ENCODE measurements at places on chromosomes 2 and 18.

GRCh38 chr2:9573840-9574239, 18.2 kb upstream of the ADAM17 start:
- no peak for DNase-seq

DNA sequence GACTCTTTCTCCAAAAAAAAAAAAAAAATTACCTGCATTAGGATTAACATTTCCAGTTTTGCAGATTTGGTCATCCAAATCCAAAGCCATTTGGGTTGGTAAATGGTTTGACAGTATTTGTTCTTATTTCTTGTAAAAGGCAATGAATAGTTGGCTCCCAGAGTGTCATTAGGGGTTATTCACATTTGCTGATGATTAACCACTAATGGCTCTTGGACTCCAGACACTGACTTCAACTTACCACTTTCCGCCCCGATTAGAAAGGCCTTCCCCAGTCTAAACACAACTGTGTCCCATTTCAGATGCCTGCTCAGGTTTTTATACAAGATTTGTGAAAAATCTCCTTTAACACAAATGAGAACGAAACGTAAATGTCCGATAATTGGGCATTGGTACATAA, 9.6 kb upstream of the TGIF1 start:
- no peak for DNase-seq

GRCh38 chr2:227366769-227367426, 12.2 kb downstream of the TM4SF20 start:
- no peak for DNase-seq

DNA sequence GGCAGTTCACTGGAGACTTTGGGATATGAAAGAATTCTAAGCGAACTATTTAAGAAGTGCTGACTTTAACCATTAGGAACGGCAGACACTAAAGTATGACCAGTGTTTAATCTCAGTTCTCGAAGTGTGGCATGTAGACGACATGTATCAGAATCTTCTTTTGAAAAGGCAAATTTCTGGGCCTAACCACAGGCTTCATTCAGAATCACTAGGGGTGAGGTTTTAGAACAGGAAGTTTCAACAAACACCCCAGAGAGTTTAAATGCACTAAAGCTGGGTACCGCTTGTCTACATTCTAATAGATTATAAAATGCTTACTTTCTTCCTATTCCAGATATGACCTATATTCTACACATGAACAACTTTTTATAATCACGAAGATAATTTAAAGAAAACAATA, 180.3 kb downstream of the ANKRD44 start:
- no peak for DNase-seq

GRCh38 chr18:6724331-6724730, 5.2 kb upstream of the ARHGAP28 start:
- DNase-seq = no peak

DNA sequence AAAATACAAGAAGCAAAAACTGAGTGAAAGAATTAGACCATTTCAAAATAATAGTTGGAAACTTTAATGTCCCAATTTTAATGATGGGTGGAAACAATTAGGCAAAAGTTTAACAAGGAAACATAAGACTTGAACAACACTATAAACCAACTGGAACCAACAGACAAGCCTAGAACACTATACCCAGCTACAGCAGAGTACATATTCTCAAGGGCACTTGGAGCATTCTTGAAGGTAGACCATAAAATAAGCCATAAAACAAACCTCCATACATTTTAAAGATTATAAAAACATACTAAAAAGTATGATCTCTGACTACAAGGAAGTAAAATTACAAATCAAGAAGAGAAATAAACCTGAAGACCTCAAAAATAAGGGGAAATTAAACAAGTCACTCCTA, 616.7 kb downstream of the SUCLG1 start:
- DNase-seq = no peak

DNA sequence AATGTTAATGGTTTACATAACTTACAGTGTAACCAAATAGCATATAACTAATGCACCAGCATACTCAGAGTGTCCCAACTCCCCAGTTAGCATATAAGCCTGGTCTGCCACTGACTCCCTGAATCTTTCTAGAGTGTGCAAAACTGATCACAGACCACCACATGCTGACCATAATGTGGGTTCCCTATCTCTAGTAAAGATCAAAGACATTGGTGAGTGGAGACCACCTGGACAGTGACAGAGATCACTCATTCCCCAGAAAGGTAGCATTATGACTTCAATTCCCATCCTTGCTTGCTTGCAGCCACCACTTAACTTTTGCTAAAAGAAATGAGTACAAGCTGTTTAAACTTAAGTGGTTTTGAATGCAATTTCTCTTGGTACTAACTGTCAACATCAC, 39.0 kb downstream of the KANSL1L start:
- DNase-seq = no peak

- DNase-seq = no peak
Measured at GRCh38 chr2:42385225-42385624, 24.2 kb upstream of the COX7A2L start.

- no peak for DNase-seq
Measured at GRCh38 chr18:1296237-1296636, 391.6 kb downstream of the ADCYAP1 start.

DNA sequence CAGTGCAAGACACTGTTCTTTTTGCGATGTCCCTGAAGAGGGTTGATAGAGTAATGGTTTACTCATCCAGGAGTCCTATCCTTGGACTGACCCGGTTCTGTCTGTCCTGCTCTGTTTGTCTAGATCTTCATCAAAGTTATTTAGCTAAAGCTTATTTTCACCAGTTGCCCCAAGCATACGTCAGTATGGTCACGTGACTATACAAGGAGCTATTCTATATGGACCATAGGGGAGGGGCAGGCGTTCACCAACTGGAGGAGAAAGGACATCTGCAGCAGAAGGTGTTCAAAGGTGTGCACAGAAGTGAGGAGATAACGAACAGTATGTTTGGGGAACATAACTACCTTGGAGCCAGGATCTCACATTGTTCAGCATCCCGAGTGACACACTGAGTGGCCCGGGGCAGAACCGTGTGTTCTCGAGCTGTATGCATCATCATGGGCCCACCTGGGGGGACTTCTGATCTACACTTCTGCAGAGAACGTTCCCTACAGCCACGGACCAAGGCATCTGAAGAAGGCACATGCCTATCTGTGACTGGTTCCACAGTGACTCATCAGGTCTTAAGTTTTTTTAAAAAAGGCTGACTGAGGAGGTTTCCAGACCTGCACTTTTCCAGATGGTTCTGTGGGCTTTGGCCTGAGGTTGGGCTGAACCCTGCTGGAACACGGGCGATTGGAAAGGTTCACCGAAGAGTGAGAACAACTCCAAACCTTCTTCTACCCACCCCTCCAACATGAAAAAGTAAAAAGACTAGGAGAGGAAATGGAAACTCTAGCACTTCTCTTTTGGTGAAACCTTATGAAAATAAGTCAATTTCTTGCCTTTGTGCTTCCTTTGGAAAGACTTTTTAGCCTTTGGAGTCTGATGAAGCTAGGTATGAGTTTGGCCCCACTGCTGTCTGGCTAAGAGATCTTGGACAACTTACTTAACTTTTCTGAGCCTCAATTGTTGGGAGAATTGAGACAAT, 68.6 kb upstream of the YWHAQ start:
- no peak for DNase-seq

- no peak for DNase-seq
Measured at GRCh38 chr18:37783771-37784170, 218.2 kb upstream of the CELF4 start.

- DNase-seq = no peak
Measured at GRCh38 chr2:44778671-44779476, 162.6 kb upstream of the SIX3 start.

GRCh38 chr18:50454387-50454988, 79.6 kb downstream of the SKA1 start:
- DNase-seq = no peak

- no peak for DNase-seq
Measured at GRCh38 chr2:122100346-122100745, 344.9 kb downstream of the TSN start.

- no peak for DNase-seq
Measured at GRCh38 chr2:64859312-64860212, 129.6 kb upstream of the SLC1A4 start.

- no peak for DNase-seq
Measured at GRCh38 chr18:9058406-9058805, 44.1 kb upstream of the NDUFV2 start.

DNA sequence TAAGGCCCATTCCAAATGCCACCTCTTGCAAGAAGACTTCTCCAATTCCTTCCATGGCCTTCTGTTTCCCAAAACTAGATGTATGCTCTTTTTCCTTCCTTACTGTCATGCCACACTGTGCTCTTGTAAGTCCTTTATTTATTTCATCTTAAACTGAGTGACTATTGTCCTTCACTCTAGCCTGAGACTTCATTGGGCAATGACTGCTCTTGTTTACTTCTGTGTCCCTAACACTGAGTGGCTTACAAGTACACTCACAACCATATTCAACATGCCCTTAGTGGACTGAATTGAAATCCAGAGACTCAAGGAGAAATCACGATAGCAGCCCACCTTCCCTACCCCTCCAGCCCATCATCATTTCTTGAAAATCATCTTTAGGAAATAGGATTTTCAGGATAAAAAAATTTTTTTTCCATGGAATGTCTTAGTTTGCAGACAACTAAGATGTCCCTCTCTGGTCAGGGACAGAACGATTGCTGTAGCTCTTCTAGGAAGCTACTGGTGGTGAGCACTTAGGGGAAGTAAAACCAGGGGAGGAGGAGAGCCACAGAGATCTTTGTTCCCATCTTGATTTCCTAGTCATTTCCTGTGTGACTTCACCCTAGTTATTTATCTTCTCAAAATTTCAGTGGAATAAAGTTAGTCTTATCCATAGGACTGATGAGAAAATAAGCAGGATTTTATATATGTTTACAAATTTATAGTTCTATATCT, 80.7 kb downstream of the CYRIA start:
- DNase-seq = no peak

GRCh38 chr18:13369756-13370510, 151.4 kb downstream of the LDLRAD4 start:
- DNase-seq = no peak

DNA sequence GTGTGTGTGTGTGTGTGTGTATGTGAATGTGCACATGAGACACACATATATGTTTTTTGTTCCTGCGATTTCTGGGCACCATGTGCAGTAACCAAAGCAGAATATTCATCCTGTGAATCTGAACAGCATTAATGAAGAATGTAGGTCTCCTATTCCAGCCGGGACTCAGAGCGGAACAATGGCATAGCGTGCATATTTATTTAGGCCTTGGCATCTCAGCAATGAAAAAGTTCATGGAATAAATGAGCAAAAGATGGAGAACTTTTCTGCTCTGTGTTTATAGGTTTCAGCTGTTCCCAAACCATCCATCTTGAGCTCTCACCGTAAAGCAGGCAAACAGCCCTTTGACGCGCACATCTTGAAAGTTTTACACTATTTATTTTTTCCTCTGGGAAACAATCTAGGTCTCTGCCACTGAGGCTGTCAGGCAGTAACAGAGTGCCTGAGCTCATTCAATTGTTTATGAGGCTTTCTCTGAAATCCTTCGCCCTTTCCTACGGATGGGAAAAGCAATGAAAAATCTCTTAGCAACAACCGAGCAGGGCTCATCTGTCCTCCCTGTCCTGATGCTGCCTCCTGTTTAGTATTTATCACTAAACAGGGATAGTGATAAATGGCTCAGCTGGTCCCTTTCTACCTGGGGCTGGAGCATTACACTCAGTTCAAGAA, 146.2 kb upstream of the MSH6 start:
- no peak for DNase-seq

DNA sequence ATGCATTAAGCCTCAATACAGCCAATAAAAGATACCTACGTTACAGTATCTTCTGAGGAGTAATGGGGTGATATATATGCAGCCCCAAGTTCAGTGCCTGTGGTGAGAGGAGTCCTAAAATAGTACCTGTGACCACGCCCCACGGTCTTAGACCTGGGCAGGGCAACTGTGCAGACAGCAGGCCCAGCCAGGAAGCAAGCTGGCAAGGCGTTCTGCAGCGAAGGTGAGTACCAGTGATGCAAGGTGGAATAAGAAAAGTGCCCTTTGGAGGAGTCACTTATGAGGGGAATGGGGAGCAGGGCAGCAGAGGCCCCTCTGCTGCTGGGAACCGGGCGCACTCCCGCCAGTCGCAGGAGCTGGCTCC, 12.7 kb upstream of the MAP3K2 start:
- DNase-seq = no peak

- DNase-seq = no peak
Measured at GRCh38 chr2:197165020-197165419, 145.6 kb downstream of the ANKRD44 start.

DNA sequence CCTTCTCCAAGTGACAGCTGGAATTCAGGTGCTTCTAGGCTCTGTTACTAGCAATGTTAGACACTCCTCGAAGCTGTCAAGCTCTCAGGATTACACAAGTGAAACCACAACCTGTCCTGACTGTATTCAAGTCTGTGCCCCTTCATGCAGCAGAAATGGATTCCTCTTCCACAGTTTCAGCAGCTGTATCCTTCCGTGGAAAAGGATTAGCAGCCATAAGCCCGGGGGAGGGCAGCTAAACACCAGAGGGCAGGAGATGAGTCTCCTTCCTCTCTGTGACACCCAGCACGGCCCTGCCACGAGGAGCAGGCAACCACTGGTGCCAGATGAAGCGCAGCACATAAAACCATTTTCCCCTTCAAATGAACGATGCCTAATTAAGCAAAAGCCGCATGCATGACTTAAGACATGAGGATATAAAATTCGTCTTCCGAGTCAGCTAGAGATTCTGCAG, 1.2 kb downstream of the ST3GAL5 start:
- peak; percentile 67 for DNase-seq

DNA sequence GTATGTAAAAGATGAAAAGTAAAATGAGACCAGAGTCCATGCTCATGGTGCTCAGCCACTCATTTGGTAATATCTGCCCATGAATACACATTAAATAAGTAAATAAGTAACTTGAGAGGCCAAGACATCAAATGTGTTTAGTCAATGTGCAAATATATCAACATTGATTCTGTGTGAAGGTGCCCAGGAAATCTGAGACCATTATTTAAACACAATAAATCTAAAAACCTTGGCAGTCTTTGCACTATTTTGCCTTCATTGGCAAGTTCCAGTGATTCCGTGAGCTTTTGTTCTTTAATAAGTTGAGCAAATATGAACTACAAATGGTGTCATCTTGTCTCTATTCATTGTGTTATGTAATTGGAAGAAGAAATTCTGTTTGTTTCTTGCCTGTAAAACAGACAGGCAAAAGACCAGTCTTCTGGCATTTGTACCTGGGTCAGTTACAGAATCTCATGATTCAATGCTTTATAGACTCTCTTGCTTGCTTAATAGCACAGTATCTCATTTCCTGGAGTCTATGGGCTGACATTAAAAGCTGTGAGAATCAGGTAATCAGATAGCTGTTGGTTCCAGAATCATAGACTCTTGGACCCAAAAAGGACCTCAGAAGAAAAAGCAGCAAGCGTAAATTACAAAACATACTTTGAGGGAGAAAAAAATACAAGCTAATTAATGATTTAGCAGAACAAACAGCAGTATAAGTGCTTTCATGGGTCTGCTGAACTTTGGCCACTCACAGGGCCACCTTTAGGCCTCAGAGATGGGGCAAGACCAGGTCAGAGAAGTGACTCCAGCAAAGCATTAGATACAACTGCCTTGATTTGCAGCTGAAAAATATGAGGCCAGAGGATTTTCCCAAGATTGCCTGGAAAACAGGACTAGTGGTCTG, 20.0 kb upstream of the SERPINB3 start:
- DNase-seq = no peak

Data from stimulated activated CD8-positive, alpha-beta memory T cell treated with anti-CD3 and anti-CD28 coated beads, Interleukin-4, amount 100 ng/mL, for 48 hours (primary cell).